HEK293T (cell line): ENCODE measurements at places on chromosomes 3 and 15.

GRCh38 chr3:148021381-148021780, 612.2 kb downstream of the ZIC1 start:
- DNase-seq, result no peak

DNA sequence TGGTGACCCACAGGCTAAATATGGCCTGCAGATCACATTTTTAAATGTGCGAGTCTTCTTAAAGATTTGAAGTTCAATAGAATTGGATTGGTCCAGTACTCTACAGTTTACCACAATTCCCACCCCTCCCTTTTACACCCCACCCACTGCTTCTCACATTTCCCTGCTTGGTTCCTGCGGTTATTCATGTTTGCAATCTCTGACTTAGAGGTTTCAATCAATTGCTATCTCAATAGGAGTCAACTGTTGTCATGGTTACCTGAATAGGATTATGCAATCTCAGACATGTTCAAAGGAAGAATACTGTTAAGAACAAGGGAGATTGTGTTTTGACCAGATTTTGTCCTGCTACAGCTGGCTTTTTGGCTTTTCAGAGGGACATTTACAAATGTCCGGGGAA, 4.9 kb upstream of the C3orf49 start:
- DNase-seq, result no peak

DNA sequence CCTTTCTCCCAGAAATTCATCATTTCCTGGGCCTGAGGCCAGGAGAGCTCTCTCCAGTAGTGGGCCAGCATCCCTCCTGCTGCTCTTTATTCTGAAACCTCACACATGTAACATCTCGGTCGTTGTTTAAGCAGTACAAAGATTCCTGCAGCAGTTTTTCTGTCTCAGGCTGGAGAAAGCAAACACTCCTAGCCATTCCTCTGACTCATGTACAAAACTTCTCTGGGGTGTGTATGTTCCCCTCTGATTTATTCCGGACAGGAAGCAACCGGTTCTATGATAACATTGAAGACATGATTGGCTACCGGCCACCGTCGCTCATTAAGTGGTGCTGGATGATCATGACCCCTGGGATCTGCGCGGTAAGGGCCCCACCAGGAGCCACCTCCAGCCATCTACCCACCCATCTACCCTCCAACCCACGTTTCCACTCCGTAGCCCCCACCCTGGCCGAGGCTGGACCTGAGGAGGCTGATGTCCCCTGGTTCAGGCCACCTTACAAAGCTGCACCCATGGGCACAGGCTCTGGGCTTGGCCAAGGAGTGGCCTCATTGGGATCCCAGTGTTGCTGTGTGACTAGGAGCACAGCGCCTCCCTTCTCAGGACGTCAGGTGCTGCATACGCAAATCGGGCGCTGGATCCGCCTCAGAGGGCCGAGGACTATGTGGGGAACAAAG, 58.6 kb upstream of the SLC6A1 start:
- DNase-seq, result no peak

GRCh38 chr3:178964551-178964950, 107.1 kb downstream of the ZMAT3 start:
- no peak for DNase-seq

DNA sequence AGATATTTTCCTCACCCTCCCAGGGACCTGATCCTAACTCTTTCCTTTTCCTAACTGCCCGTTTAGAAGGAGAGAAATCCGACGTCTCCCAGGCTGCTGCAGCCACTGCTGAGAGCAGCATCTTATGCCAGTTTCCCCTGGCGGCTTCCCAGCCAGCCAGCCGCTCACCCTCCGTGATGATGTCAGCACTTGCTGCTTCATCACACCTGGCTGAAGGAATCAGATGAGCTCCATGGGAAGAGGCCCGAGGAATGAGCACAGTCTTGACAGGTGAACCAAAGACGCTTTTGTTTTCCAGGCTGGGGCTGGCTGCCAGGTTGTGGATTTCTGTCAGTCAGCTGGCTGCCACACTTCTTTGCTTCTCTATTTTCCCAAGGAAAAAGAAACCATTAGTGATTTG, 445.1 kb upstream of the RBMS3 start:
- DNase-seq, result no peak

DNA sequence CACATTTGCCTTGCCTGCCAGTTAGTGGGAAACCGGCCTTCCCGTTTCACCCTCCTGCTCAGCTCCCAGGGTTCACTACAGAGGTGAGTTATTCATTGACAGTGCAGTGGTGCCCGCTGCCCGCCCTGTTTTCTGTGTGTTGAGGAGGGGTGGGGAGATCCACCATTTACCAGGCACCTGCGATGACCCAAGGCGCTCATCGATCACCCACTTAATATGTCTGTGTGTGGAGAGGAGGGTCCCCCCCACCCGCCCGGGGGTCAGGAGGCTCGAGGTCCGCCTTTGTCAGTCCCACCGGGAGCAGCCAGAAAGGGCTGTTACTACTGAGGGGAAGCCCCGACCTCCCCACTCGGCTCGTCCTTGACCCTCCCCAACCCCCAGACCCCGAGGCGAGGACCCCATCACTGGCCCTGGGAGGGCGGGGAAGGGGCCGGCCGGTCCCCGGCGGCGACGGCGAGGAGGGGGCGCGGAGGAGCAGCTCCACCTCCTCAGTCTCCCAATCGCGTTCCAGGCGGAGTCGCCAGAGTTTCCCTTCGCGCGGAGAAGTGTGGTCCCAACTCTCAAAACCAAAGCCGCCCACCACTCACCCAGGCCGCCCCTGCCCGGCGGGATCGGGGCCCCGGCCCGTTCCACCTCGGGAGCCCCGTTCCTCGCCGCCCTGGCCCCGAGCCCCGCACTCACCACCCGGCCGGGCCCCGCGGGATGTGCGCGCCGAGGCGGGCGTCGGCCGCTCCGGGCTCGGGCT, 1.1 kb downstream of the PLXNB1 start:
- no peak for DNase-seq

DNA sequence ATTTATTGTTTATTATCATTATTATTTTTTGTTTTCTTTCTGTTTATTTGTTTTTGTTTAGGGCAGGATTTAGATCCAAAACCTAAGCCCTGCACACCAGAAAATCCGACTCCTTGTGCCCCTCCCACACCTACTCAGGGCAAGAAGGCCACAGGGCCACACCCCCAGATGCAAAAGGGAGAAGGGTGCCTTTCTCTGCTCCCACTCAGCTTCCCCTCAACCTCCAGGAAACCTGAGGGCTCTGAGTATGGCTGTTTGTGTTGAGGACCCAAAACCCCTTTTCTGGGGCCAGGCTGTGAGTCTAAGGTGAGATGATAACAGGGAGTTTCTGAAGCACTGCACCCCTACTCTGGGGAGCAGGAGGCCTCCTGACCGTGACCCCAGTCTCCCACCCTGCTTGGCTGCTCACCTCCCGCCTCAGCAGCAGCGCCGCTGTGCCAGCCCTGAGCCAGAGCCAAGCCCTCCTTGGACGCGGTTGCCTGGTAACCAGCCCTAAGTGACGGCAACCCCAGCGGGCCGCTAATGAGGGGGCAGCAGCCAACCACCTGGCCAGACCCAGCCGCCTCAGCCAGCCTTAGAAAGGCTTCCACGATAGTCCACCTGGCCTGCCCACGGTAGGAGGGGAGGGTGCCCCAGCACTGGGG, 6.4 kb upstream of the C15orf39 start:
- DNase-seq, result no peak

- no peak for DNase-seq
These were observed 5.9 kb downstream of the DPH6 start for GRCh38 chr15:35540021-35540420.

GRCh38 chr3:179825527-179826246, 172.8 kb downstream of the USP13 start:
- no peak for DNase-seq

GRCh38 chr15:88608607-88609181, 12.4 kb upstream of the AEN start:
- DNase-seq, result no peak

DNA sequence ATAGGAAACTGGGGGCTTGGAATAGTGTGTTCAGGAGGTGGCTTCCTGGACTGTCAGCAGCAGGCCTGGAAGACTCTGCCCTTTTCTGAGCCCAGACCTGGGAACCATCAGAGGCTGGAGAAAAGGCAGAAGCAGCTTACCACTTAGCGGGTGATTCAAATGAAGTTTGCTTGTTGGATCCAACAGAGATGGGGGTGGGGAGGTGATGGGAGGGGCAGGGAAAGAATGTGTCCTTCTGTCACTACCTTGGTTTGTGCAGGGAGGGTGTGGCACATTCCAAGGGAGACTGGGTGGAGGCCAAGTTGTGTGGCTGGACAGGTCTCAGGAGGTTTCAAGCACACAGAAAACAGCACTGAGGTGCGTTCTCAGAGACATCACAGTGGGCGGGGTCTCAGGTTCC, 58.8 kb downstream of the TRAK1 start:
- DNase-seq, result no peak

DNA sequence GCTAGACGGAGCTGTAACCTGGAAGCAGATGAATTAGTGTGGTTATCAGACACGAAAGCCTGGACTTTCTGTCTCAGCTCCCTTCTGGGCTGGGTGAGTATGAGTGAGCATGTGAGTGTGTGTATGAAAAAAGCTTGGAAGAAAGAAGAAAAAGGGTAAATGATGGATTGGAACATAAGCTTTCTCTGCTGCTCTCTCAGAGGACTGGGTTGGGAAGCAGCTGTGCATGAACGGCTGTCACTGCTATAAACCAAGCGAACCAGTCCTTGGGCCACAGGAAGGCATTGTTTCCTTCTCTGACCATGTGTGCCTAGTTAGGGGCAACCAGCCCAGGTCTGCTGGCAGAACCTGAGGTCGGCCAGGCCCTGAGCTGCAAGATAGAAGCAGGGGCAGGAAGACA, 37.0 kb downstream of the UMPS start:
- DNase-seq, result no peak

GRCh38 chr3:153910387-153910786, 210.8 kb upstream of the ARHGEF26 start:
- no peak for DNase-seq

- DNase-seq, result no peak
These were observed 364.2 kb downstream of the LRTM1 start for GRCh38 chr3:54563501-54564200.

GRCh38 chr3:177746337-177746933, 549.2 kb upstream of the TBL1XR1 start:
- DNase-seq, result no peak

DNA sequence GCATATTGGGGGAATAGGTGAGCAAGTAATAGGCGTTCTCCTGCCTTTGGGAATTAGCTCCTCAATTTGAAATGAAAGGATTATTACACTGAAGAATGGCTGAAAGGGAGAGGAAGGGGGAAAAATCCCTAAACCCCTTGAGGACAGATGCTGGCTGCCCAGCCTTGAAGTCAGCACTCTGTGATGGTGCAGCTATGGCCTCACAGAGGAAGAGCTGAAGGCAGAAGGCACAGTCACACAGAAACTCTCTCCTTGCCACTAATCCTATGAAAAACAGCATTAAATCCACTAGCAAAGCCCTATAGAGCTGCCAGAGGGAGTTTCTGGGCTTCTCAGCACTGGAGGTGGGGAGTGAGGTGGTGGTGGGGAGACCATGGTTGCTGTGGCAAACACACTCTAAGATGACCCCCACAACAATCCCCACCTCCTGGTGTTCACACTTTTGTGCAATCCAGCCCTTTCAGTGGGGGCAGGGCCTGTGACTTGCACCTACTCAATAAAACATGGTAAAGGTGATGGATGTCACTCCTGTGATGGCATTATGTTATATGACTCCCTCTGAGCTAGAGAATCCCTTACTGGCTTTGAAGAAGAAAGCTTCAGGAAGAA, 101.2 kb downstream of the RFTN1 start:
- no peak for DNase-seq

- DNase-seq, result no peak
These were observed 48.4 kb downstream of the DNAH1 start for GRCh38 chr3:52364322-52365035.

DNA sequence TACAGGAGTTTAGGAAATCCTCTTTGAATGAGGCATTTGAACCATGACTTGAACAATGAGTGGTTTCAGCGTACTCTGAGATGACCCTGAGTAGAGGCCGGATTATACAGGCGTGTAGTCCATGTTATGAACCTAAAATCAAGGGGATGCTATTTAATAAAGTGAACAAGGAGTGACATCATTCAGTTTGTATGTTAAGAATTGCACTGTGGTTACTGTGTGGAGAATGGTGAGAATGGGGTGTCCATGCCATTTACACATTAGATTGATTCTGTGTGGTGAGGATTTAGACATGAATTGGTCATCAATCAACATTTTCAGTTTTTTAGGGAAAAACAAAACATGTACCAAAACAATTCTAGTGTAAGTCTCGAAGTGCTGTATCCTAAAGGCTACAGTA, 65.8 kb downstream of the TPRG1 start:
- DNase-seq, result no peak

- no peak for DNase-seq
These were observed 83.7 kb downstream of the ARNT2 start for GRCh38 chr15:80487839-80488390.

GRCh38 chr15:90595763-90596155, 66.0 kb downstream of the CRTC3 start:
- no peak for DNase-seq

DNA sequence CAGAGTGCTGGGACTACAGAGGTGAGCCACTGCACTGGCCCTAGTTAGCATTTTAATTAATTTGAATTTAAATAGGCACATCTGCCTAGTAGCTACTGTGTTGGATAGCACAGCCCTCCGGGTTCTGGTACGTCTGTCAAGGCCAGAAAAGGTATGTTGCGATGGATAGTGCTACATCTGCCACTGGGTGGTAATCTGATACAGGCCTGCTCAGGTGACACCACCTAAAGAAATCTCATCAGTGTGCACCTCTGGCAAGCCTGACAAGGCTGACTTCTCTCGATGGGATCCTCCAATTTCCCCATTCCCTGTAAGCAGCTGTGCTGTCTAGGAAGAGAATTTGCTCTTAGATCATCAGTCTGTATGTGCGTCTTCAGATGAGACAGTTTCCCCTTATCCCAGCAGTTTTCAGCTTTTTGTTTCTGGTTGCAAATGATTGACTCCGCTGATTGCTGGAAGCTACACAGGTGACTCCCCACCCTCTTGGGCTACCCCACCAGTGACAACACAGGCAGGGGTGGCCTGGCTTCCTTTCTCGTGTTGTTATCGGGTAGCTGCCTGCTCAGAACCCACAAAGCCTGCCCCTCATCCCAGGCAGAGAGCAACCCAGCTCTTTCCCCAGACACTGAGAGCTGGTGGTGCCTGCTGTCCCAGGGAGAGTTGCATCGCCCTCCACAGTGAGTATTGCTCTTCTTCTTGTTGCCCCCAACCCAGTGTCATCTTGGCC, at the start of gene CCR9:
Gene CCR9 (plus strand): TSS at position 565 of the 727 bp plus-strand sequence. CDS start 8,391 bp downstream, outside the sequence.
- no peak for DNase-seq

- DNase-seq, result peak; percentile 7
These were observed 78.2 kb downstream of the FAIM start for GRCh38 chr3:138686771-138687221.
